A549 treated with DMSO at 1 μM for 4 hours (cell line): ENCODE measurements at places on chromosomes 7 and 10. TPM values are rescaled to one million over a fixed set of nuclear protein-coding genes. Genes with fewer than 3 reads are reported as not detected.

The PON1 gene
- 0.28 to 0.59 TPM (median 0.52 TPM) in 5 replicates for total RNA-seq

The MOGAT3 gene
- total RNA-seq: not detected in 5 replicates

The IDE gene
- 20.3 to 34.0 TPM (median 29.5 TPM) in 5 replicates for total RNA-seq

The KCNMA1 gene
- total RNA-seq: 42.4 to 95.9 TPM (median 75.8 TPM) in 5 replicates

The DLX6 gene
- 0.09 to 0.17 TPM in 2 of 5 replicates, not detected in the others for total RNA-seq

The RPEL1 gene
- total RNA-seq: 0.03 TPM in 1 of 5 replicates, not detected in the others

The TMEM213 gene
- total RNA-seq: not detected in 5 replicates

The TSPAN15 gene
- total RNA-seq: 89.3 to 112 TPM (median 100 TPM) in 5 replicates

The NKX6-2 gene
- total RNA-seq: 0.10 to 0.25 TPM (median 0.23 TPM) in 5 replicates

The KIAA1217 gene
- 3.0 to 3.8 TPM (median 3.4 TPM) in 5 replicates for total RNA-seq

The CLEC5A gene
- not detected in 5 replicates for total RNA-seq

The FAM237B gene
- total RNA-seq: not detected in 5 replicates

The ANKRD22 gene
- total RNA-seq: 0.41 to 0.63 TPM (median 0.48 TPM) in 5 replicates

The BUB3 gene
- total RNA-seq: 174 to 206 TPM (median 188 TPM) in 5 replicates

The SPDYE2 gene
- 0.05 TPM in 1 of 5 replicates, not detected in the others for total RNA-seq

The ADGRA1 gene
- total RNA-seq: 0.03 to 0.07 TPM (median 0.05 TPM) in 4 of 5 replicates, not detected in the other

The OPN4 gene
- not detected in 5 replicates for total RNA-seq

The FAM20C gene
- total RNA-seq: 28.9 to 38.5 TPM (median 33.6 TPM) in 5 replicates

The NPS gene
- total RNA-seq: not detected in 5 replicates

The TAS2R41 gene
- total RNA-seq: not detected in 5 replicates

The ABHD11 gene
- 21.0 to 28.1 TPM (median 22.8 TPM) in 5 replicates for total RNA-seq

The CPEB3 gene
- 0.21 to 0.44 TPM (median 0.38 TPM) in 5 replicates for total RNA-seq

The CAMK2B gene
- 0.15 to 0.28 TPM (median 0.20 TPM) in 5 replicates for total RNA-seq

The IGFBP1 gene
- total RNA-seq: 21.3 to 32.0 TPM (median 30.9 TPM) in 5 replicates

The TMEM196 gene
- total RNA-seq: not detected in 5 replicates

The ZNF722 gene
- total RNA-seq: not detected in 5 replicates

The ANKRD7 gene
- total RNA-seq: 0.21 to 0.93 TPM (median 0.45 TPM) in 5 replicates

The AEBP1 gene
- total RNA-seq: not detected in 5 replicates

The ADAM8 gene
- 2.7 to 4.8 TPM (median 3.7 TPM) in 5 replicates for total RNA-seq
